NCI-H510A (cell line): ENCODE measurements at places on chromosomes 4 and X.

GRCh38 chrX:42463706-42464490, 314.1 kb downstream of the PPP1R2C start:
- DNase-seq: no peak

DNA sequence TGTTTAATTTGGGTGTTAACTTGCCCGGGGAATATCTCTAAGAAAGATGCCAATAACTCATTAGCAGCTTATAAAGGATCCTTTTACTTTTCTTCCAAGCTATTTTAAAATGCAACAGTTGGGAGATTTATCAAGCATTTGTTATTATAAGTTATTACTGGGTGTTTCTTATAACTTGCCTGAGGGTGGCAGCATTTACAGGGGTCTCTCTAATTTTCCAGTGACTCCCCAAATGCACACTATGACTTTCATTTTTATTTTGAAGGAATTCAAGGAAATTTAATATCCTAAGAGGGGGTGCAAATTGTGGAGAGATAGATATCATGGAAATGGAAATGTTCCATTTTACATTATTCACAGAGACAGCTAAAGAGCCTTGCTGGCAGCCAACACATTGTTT, 138.0 kb downstream of the PDGFRA start:
- DNase-seq: no peak

DNA sequence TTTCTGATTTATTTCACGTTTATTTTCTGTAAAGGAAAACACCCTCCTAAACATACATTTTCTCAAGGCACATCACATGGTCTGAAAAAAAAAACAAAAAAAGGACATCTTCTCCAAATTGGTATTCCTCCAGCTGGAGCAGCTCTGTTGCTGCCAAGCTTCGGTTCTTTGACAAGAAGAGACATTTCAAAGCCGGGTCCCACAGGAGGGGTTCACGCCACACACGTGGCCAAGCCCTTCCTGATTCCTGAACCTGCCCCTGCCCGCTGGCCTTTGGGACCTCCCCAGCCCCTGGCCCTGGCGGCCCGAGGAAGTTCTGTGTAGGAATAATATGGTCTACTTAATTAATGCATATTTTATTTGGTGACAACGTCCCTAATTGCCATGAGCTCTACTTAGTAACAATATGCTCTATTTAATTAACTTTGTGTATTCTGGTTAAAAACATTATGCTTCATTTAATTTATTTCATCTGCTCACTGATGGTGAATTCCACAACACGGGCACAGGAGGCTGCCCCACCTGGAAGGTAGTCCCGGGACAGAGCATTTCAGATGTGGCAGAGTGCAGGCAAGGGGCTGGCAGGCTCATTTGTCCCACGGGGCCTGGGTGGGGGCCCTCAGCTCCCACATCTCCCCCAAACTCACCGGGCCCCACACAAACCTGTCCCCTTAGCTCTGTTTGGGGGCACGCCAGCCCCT, 5.4 kb upstream of the RGS12 start:
- DNase-seq: no peak

GRCh38 chr4:7166981-7167700, 25.2 kb upstream of the SORCS2 start:
- DNase-seq: no peak

GRCh38 chr4:179447308-179447707, 2005.1 kb upstream of the AGA start:
- DNase-seq: no peak

- no peak for DNase-seq
Observed at GRCh38 chrX:39238006-39238405, 436.7 kb downstream of the MID1IP1 start.

GRCh38 chrX:112048707-112049106, 33.9 kb downstream of the TRPC5 start:
- DNase-seq: no peak

DNA sequence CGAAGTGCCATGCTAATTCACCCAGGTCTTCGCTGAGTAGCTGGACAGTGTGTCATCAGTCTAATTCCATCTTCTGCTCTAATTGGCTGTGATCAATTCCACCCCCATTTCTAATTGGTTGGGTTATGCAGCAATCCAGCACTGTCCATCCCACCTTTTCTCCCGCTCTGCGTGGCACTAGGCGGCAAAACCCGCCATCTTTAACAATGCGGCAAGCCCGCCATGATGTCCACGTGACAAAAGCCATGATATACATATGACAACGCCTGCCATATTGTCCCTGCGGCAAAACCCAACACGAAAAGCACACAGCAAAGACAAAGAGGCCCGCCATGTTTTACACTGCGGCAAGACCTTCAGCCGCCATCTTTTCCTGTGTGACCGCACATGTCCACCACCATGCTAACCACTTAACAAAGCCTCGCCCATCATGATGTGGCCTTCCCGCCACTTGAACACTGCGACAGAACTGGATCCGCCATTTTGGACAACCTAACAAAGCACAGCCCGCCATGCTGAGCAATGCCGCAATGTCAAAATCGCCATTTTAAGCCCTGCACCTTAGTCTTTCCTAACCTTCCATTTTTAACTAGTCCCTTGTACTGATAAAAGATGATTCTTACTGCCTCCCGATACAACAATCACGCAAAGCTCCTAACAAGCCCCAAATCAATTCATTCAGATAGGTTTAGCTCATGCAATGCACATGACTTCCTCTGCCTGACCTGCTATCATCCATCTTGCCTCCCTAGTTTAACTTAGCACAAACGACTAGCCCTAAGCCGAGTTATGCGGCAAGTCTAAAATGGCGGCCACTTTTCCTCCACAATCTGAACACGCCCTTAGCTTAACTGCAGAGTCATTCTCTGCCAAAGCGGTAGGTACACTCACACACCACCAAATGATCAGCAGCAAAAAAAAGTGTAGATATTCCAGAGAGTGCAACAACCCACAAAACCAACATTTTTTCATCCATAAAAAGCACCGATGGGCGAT, 288.3 kb downstream of the CHIC1 start:
- no peak for DNase-seq

GRCh38 chrX:16578218-16578617, 71.7 kb upstream of the S100G start:
- DNase-seq: no peak

DNA sequence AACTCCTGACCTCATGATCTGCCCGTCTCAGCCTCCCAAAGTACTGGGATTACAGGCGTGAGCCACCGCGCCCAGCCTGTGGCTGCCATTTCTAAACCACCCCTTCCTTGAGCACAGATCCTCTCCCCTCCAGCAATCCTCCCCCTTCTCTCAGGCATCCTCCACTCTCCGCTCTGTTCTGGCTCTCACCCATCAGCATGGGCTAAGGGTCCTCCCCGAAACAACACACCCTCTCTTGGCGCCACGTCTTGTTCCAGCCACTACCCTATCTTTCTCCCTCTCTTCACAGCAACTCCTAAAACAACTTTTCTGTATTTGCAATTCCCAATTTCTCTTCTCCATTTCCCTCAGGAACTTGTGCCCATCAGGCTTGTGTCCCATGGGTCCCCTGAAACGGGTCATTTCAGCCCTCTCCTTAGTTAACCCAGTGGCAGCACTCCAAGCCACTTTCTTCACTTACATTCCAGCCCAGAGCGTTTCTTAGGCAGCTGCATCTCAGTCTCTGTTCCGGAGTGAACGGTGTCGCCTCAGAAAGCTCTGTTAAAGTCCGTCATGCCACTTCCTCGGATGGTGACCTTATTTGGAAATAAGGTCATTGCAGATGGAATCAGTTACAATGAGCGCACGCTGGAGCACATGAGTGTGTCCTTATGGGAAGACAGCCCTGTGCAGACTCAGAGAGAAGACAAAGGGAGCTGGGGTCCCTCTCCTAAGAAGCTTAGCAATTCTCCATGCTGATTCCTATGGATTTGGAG, 28.3 kb upstream of the CLDN24 start:
- DNase-seq: no peak

- DNase-seq: no peak
Observed at GRCh38 chrX:84634201-84634782, 132.0 kb upstream of the HDX start.

- no peak for DNase-seq
Observed at GRCh38 chrX:38206036-38206435, 14.6 kb downstream of the SRPX start.

- no peak for DNase-seq
Observed at GRCh38 chrX:105753411-105753810, 68.9 kb upstream of the NRK start.

- DNase-seq: no peak
Observed at GRCh38 chr4:83323136-83323535, 11.5 kb downstream of the HPSE start.

DNA sequence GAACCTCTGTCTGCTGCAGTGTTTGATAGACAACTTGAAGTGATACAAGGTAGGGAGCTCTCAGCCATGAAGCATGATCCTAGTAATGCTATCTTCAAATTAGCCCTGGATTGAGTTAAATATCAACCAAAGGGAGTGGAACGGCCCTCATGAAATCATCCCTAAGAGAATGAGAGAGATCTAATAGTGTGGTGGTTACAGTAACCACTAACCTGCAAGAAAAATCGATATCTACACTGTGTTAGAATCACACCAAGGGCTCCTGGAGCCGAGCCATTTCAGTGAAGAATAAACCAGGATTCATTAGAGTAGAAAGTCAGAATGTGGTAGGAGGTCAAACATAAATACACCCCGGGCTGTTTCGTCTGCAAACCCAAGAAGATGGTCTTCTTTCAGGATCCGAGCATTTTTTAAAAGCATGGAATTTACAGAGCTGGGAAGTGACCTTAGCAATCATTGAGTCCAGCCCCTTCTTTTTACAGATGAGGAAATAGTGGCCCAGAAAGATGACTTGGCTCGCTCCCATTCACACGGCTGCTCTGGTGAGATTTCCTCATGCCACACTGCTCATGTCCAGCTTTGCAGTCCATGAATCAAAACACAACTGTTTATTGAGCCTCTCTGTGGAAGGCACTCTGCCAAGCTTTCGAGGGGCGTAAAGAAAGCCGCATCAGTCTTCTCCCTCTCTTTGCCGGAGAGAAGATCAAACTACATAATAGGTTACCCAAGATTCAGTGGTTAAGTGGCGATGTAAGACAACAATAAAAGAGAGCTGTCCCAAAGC, 5.5 kb upstream of the DCTD start:
- no peak for DNase-seq

GRCh38 chrX:11600578-11600977, 65.1 kb downstream of the ARHGAP6 start:
- DNase-seq: no peak

GRCh38 chr4:41256740-41257256, at the start of gene UCHL1:
TSS of gene UCHL1 (plus strand) at chr4:41256928. CDS start at chr4:41256977, 49 bp downstream.
- peak; percentile 90 for DNase-seq

- DNase-seq: peak; percentile 18
Observed at GRCh38 chr4:40621592-40622512, 7.8 kb downstream of the RBM47 start.

- DNase-seq: no peak
Observed at GRCh38 chrX:48848847-48849246, 13.4 kb upstream of the PCSK1N start.

- no peak for DNase-seq
Observed at GRCh38 chrX:25020391-25020904, 4.7 kb upstream of the ARX start.

- DNase-seq: peak; percentile 11
Observed at GRCh38 chr4:101730291-101731117, 60.0 kb upstream of the BANK1 start.

DNA sequence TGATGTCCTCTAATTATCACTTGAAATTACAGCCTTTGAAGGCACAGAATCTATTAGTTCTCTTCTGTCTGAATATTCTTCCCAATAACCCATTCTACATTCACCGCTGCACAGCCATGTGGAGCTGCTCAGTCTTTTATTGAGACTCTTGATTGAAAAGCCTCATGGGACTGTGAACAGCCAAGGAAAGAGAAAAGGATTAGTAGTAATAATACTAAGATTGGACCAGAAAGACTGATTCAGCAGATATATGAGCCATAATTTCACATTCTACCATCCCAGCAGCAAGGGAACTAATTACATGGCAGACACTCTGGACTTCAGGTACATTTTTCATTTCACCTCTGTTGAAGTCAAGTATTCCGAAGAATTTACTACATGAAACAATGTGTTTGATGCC, 2471.7 kb downstream of the ARAP2 start:
- no peak for DNase-seq

GRCh38 chr4:40749717-40750460, at the start of gene NSUN7:
TSS of gene NSUN7 (plus strand) at chr4:40749955. CDS start at chr4:40750694, 739 bp downstream.
- DNase-seq: peak; percentile 74

DNA sequence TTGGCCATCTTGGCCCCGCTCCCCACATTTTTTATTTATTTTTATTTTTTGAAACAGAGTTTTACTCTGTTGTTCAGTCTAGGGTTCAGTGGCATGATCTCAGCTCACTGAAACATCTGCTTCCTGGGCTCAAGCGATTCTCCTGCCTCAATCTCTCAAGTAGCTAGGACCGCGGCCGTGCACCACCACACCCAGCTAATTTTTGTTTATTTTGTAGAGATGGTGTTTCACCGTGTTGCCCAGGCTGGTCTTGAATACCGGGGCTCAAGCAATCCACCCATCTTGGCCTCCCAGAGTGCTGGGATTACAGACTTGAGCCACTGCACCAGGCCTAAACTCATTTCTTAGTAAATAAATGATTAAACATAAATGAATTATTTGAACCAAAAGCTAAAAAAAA, 322.0 kb upstream of the LCORL start:
- DNase-seq: no peak

DNA sequence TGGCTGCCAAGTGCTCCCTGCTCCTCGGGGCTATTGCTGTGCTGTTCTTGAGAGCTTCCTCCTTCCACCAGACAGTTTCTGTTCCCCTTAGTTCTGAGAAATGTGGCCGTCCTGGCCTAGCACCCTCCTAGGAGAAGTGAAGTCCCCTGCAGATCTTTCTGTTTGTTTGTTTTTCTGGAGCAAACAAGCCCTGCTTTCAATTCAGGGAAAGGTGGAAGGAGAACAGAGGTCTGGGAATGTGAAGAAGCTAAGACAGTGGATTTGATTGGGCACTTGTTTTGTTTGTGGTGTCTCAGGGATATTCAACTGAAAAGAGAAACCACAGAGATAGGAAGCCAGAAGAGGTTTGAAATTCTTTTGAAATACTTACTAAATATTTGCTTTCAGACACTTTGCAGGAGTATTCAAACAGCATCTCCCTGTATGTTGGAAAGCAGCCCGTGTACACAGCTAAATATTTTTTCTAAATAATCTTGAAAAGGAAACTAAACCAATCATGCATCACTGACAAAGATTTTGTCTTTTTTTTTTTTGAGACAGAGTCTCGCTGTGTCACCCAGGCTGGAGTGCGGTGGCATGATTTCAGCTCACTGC, 36.5 kb upstream of the PPM1K start:
- no peak for DNase-seq
